ENCODE measurements at places on chromosomes 13 and 19. TPM values are rescaled to one million over a fixed set of nuclear protein-coding genes. Genes with fewer than 3 reads are reported as not detected.

Gene TRAPPC2B
- 17.0 TPM for polyA plus RNA-seq

Gene KLK8
- 2.6 TPM for polyA plus RNA-seq

Gene CAB39L
- polyA plus RNA-seq = 21.0 TPM

Gene LRRC4B
- polyA plus RNA-seq = 21.2 TPM

Gene CD70
- polyA plus RNA-seq = 0.18 TPM

Gene RLN3
- polyA plus RNA-seq = not detected

Gene IL12RB1
- polyA plus RNA-seq = 0.17 TPM

Gene ZFR2
- 1.3 TPM for polyA plus RNA-seq

Gene ITGBL1
- polyA plus RNA-seq = 0.71 TPM

Gene GPC5
- polyA plus RNA-seq = 4.7 TPM

Gene HSD17B14
- 44.8 TPM for polyA plus RNA-seq

Gene ENOX1
- 13.1 TPM for polyA plus RNA-seq

Gene POU4F1
- polyA plus RNA-seq = 0.06 TPM

Gene PALM3
- polyA plus RNA-seq = 19.0 TPM

Gene PABPC3
- polyA plus RNA-seq = 0.83 TPM

Gene LYPD3
- polyA plus RNA-seq = 5.5 TPM

Gene GET3
- polyA plus RNA-seq = 95.8 TPM

Gene CRX
- 0.14 TPM for polyA plus RNA-seq

Gene SWSAP1
- 3.3 TPM for polyA plus RNA-seq

Gene ZNF726
- polyA plus RNA-seq = 9.9 TPM

Gene ZNF599
- 14.9 TPM for polyA plus RNA-seq

Gene SBSN
- polyA plus RNA-seq = not detected

Gene SPACA4
- not detected for polyA plus RNA-seq

Gene OXGR1
- 4.1 TPM for polyA plus RNA-seq

Gene FREM2
- polyA plus RNA-seq = 46.7 TPM

Gene C13orf42
- 0.22 TPM for polyA plus RNA-seq

Gene VSTM1
- 0.18 TPM for polyA plus RNA-seq

Gene WDR87
- not detected for polyA plus RNA-seq

Gene CD320
- 49.2 TPM for polyA plus RNA-seq

Gene ZNF554
- 9.5 TPM for polyA plus RNA-seq

Gene FCGBP
- polyA plus RNA-seq = 8.2 TPM

Gene LGALS14
- not detected for polyA plus RNA-seq

Gene LIPE
- polyA plus RNA-seq = 10.1 TPM

Gene TSHZ3
- polyA plus RNA-seq = 10.1 TPM

Gene VPS36
- polyA plus RNA-seq = 43.7 TPM

Gene SIGLEC8
- polyA plus RNA-seq = 0.08 TPM

Measured in right renal pelvis (tissue), 4 donors.